ENCODE measurements at places on chromosomes 2 and 18. TPM values are rescaled to one million over a fixed set of nuclear protein-coding genes. Genes with fewer than 3 reads are reported as not detected.

- no peak for DNase-seq
Measured at GRCh38 chr2:46335391-46336282, 38.4 kb downstream of the EPAS1 start.

DNA sequence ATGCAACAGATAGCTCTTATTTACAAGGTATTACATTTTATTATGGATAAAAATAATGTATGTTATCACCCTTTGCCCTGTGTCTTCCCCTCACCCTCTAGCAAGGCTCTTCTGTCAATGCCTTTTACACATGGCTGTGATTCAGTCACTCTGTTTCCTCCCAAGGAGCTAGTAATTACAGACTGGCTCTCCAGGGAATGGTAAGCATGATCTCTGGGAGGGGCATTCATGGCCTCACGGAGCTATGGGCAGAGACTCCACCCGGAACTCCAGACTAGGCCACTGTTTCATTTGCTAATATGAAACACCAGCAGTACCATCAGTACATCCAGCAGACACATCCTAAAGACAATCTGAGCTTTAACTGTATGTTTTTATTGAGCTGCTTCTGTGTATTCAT is 410.9 kb upstream of the CYRIA start:
- no peak for DNase-seq

GRCh38 chr2:234483568-234484251 is 13.2 kb downstream of the ARL4C start:
- no peak for DNase-seq

DNA sequence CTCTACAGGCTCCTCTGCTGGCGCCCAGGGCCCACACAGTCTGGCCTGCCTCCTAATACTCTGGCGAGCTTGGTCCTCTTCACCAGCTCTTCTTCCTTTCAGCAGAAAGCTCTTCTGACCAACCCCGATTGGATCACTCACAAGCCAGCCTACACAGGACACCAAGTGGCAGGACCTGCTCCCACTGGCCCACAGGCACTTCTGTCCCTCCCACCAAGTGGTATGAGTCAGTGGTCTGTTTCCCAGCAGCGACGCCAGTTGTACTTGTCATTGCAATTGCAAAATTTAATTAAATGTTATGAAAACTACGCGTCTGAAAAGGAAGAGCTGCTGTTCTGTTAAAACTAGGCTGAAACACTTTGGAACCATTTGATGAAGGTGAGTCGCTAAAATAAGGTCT is 46.7 kb downstream of the NDUFA10 start:
- no peak for DNase-seq

DNA sequence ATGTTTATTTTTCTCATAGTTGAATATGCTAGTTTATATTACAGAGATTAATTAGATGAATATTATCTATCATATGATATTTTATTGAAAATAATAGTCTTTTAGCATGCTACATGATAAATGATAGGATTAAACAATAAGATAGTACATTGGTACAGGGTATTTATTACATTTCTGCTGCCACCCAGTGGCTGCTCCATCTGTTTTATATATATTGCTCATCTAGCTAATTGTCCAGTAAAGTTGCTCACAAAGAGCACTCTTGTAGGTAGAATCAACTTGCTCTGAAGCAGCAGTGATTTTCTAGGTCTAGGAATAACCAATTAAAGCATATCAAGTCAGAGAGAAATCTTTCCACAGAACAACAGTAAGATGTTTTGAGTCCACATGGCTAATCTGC is 183.3 kb downstream of the ASXL3 start:
- DNase-seq, result no peak

DNA sequence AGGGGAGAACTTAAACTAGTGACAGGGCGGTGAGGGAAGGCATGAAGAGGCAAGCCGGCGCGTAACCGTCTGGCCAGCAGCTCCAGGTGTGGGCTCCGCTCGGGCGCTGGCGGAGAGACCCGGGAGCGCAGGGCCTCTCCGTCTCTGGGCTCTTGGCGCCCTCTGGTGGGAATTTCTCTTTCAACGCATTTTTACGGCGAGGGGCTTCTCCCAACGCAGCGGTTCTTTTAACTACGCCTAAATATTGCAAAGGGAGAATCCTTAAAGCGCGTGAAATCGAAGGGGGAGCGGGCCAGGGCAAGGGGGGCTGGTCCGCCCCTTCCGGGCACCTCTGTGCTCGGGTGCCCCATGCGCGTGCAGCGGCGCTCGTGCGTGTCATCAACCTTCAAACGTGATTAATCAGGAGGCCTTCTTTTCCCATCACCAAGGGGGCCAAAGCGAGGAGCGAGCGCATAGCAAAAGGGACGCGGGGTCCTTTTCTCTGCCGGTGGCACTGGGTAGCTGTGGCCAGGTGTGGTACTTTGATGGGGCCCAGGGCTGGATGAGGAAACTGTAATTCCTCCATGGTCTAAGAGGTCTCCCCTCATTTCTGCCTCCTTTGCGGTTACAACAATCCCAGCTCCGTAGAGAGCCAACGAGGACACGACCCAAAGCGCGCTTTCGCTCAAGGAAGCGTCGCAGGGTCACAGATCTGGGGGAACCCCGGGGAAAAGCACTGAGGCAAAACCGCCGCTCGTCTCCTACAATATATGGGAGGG is 762 bp upstream of the GAD1 start:
- DNase-seq, result no peak

GRCh38 chr2:160245614-160246155 is 45.6 kb upstream of the ITGB6 start:
- DNase-seq, result no peak

DNA sequence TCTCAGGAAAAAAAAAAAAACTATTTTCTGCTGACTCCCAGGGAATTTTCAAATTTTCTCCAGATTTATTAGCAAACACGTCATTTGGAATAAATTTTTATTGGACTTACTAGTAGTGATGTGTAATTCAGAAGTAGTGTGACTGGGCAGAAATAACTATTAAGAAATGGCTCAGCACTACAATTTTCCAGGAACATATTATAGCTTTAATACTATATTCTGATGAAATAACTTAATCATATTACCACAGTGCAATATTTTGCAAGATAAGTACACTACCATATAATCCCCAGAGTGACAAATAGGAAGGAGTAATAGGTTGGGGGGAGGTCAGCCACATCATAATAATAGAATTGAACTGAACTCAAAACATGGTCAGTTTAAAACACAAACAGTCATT is 19.7 kb upstream of the TNFAIP6 start:
- DNase-seq, result no peak

- no peak for DNase-seq
Measured at GRCh38 chr2:199985625-199986207, 30.3 kb downstream of the MAIP1 start.

The MRO gene
- not detected for total RNA-seq

The PROC gene
- total RNA-seq, result not detected

The SKOR2 gene
- total RNA-seq, result not detected

The SPATS2L gene
- 65.6 TPM for total RNA-seq

The TCF7L1 gene
- 8.3 TPM for total RNA-seq

The ATG9A gene
- 62.4 TPM for total RNA-seq

The FBXO11 gene
- total RNA-seq, result 35.8 TPM

The C2orf66 gene
- total RNA-seq, result not detected

The EPAS1 gene
- 222 TPM for total RNA-seq
